ENCODE measurements at places on chromosomes 6 and 20. TPM values are rescaled to one million over a fixed set of nuclear protein-coding genes. Genes with fewer than 3 reads are reported as not detected.

The HDGFL1 gene
- total RNA-seq, result 0.25 TPM

The MYLK2 gene
- 0.71 TPM for total RNA-seq

The COL11A2 gene
- 2.2 TPM for total RNA-seq

The ADGB gene
- total RNA-seq, result 1.1 TPM

The CRISP2 gene
- total RNA-seq, result not detected

The TPX2 gene
- total RNA-seq, result 6.6 TPM

The CFAP61 gene
- total RNA-seq, result 13.0 TPM

The OPN5 gene
- 0.83 TPM for total RNA-seq

The KCNK16 gene
- not detected for total RNA-seq

The PTGIS gene
- 1.3 TPM for total RNA-seq

The CRYBG1 gene
- total RNA-seq, result 0.97 TPM

The PNLDC1 gene
- not detected for total RNA-seq

The OR2J3 gene
- 0.05 TPM for total RNA-seq

The CASS4 gene
- 0.85 TPM for total RNA-seq

The RSPH9 gene
- total RNA-seq, result 9.7 TPM

The GPR6 gene
- 0.33 TPM for total RNA-seq

The C20orf144 gene
- total RNA-seq, result 2.2 TPM

The CTAGE9 gene
- total RNA-seq, result 0.14 TPM

The POU5F1 gene
- total RNA-seq, result 12,640 TPM

The BPI gene
- not detected for total RNA-seq

The CLDN20 gene
- 0.68 TPM for total RNA-seq

The LINC00237 gene
- total RNA-seq, result 0.33 TPM

The CCN6 gene
- total RNA-seq, result 0.68 TPM

The KIF6 gene
- total RNA-seq, result 0.77 TPM

The GPR63 gene
- 5.6 TPM for total RNA-seq

The COL21A1 gene
- total RNA-seq, result 107 TPM

The LAMA4 gene
- total RNA-seq, result 3.6 TPM

The C20orf141 gene
- total RNA-seq, result not detected
